HS-27A (cell line): ENCODE measurements at places on chromosomes 1 and 21.

DNA sequence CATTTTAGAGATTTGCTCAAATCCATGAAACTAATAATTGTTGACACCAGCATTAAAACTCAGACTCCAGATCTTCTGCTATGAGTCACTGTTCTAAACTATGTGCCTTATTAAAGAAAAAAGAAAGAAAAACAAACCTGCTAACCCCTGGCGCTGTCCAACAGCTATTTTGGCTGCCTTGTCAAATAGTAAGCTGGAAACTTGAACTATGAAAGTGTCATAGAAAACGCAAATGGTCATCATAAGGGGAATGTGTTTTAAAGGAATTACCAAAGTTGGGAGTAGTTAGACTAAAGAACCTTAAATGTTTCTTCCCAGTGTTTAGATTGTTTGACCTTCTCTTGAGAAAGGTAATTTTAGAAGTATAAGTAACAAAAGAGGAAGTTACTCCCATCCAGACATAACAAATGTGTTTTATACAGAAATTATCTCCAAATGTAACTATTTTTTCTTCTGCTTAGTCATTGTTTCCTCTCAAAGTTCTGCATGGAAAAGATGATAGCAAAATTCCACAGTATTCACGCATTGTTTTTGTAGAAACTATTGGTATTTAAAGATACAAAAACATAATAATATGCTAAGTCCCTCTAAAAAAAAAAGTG is 272.4 kb downstream of the TPR start:
- DNase-seq: peak; percentile 72

- no peak for DNase-seq
These were observed 72.2 kb downstream of the PLEKHA6 start for GRCh38 chr1:204287466-204287891.

DNA sequence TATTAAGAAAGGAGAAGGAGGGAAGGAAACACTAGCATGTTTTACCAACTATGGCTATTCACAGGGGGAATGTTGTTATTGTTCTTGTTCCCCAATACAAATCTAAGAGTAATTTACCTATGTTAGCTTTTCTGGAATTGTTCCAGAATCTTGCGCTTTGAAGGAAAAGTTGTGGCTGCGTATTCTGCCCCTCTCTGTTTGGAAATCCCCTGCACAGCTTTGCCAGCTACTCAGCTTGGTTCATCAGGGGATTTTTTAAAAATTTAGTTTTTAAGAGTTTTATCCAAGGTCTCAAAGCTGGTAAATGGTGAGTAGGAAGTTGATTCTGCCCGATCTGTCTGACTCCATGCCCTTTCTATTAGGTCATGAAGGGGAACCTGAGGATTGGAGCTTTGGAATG is 9.5 kb upstream of the IRF6 start:
- DNase-seq: no peak

- no peak for DNase-seq
These were observed 155.7 kb downstream of the PTPRC start for GRCh38 chr1:198794498-198794897.

DNA sequence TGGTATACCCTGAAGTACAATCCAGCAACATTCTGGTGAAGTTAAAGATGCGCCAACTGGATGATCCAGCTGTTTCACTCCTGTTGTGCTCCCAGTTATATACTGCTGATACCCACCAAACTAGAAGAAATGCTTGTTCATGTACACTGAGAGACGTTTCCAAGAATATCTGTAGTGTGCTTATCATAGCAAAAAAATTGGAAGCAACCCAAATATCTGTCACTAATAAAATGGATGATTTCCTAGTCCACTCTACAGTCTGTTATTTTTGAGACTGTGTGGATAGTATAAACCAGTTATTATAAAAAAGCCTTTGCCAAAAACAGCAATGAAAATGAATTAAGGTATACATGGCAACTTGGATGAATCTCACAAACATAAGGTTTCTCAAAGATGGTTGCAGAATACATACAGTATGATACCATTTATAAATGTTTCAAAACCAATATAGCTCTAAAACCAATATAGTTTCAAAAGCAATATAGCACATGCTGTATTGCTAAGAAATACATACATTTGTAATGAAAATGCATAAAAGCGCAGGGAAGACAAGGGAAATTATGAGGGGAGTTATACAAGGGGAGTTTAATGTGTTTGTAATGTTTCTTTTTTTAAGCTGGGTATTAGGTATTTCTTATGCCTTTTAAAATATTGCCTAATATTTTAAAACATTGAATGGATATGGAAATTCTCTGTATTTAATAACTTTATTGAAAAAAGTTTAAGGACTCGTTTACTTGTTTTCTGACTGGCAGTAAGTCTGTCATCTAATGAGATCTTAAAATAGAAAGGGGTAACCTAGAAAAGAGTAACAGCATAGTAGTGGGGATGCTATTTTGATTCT is 36.5 kb downstream of the GPSM2 start:
- no peak for DNase-seq

GRCh38 chr1:19812875-19813642 is 2.0 kb downstream of the RNF186 start:
- no peak for DNase-seq
